ENCODE measurements at places on chromosomes 2 and 18.

- peak; percentile 12 for DNase-seq
These were observed 122.3 kb upstream of the DOCK10 start for GRCh38 chr2:225164401-225165050.

DNA sequence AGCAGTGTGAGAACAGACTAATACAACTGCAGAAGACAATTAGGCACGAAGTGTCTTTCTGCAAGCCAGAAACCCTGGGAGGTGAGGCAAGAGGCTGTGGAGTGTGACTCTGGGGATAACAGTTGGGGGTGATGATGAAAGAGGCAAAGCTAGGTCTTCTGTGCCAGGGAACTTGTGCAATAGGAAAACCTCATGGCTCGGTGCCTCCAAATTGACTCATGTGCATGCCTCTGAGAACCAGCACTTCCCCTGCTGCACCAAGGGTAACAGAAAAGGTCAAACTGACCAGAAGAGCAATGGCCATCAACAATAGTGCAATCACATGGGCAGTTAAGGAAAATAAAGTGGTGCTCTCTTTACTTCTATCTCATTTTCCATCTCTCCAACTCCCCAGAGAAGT is 136.4 kb downstream of the SCG2 start:
- peak; percentile 99 for DNase-seq

GRCh38 chr2:150036622-150037021 is 449.0 kb upstream of the MMADHC start:
- no peak for DNase-seq

- peak; percentile 49 for DNase-seq
These were observed 288.4 kb upstream of the TRIB2 start for GRCh38 chr2:12428324-12428723.

- DNase-seq = no peak
These were observed 42.6 kb downstream of the GLI2 start for GRCh38 chr2:120778244-120778643.

DNA sequence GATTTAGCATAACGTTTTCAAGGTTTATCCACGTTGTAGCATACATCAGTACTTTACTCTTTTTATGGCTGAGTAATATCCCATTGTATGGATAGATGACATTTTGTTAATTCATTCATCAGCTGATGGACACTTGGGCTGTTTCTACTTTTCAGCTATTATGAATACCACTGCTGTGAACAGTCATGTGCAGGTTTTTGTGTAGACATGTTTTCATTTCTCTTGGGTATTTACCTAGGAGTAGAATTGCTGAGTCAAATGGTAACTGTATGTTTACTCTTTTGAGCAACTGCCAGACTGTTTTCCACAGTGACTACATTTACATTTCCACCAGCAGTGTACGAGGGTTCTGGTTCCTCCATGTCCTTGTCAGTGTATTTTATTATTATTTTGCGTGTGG is 33.9 kb downstream of the COX7A2L start:
- DNase-seq = no peak

DNA sequence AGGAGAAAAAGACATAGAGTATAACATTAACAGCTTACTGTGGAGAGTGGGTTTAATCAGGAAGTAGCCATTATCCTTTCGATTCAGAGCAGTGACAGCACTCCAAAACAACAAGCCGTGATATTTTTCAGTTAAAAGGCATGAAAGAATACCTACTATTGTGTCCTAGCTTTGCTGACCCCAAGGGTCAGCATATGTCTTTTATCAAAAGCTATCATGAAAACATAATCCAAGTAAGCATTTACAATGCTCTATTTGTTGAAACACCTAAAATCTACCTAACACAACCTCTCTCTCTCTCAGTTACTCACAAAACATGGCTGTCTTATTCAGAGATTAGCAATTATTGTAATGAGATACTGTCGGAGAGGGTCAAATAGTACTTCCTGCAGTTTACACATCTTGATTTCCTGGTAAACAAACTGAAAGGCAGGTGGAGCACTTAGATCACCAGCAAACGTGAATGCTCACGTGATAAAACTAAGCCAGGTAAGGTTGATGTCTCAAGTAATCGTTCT is 100.0 kb downstream of the BAZ2B start:
- DNase-seq = no peak

GRCh38 chr2:79638954-79639353 is 126.1 kb downstream of the CTNNA2 start:
- no peak for DNase-seq

- no peak for DNase-seq
These were observed 9.9 kb downstream of the DNMT3A start for GRCh38 chr2:25331686-25332365.

DNA sequence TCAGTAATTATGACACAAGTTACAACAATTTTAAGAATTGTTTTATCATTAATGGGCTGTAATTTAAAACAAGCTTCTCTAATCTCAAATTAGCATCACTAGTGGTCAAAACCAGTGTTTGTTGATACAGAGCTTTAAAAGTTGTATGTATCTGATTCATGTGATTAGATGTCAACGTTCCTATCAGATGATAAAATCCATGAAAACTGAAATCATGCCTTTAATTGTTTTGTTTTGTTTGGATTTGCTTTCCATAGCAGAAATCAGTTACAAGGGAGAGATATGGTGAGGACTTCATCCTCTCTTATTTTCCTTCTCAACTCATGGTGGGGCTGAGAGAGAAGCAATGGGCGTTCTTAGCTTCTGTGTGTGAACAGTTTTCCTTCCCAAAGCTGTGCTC is 469.6 kb downstream of the PID1 start:
- DNase-seq = no peak

DNA sequence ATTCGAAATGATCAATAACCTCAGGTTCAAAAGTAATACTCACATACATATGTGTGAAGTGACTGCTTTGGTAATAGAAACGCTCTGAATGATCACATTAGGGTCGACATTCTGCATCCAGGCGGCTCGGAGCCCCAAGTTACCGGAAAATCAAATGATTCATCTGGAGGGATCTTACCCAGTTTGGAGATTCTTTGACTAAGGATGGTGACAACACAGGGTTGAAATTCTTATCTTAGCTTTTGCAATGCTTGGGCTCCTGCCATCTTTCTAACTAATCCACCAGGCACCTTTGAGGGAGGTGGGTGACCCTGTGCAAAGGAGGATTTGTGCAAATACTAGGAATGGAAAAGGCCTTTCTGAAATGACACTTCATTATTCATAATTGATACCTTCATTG is 10.8 kb downstream of the GBX2 start:
- DNase-seq = no peak

- no peak for DNase-seq
These were observed 133.5 kb downstream of the SPTBN1 start for GRCh38 chr2:54589340-54590215.

- peak; percentile 32 for DNase-seq
These were observed 3.5 kb upstream of the GALNT5 start for GRCh38 chr2:157254041-157254440.

GRCh38 chr2:146523196-146523595 is 1321.6 kb upstream of the ACVR2A start:
- DNase-seq = peak; percentile 5
